ENCODE measurements at places on chromosomes 7 and 10.
A peak's percentile ranks its signal among the peaks of the same experiment; 100 is the strongest.

DNA sequence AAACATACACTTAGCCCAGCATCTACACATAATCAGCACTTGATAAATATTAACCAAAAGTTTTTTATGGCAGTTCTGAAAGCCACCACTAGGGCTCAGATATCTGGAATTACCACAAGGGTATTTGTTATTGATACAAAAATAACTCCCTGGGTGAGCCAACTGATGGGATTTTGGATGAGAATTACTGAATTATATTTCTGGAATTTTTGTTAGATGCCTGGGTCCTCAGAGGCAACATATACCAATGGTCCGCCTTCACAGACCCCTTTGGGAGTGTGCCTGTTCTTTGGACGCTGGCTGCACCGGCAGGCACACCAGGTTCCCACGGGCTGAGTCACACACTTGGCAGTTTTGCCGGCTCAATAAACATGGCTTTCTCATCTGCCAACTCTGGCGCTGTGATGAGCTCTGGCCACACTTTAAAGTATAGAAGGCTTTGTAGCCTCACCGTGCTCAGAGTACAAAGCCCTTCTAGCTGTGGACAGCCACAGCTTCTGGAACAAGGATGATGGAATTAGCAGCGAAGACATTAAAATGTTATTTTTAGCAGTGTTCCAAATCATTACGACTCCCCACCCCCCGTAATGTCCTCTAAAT lies 24.5 kb upstream of the EEPD1 start:
- DNase-seq = no peak
- H3K27me3 ChIP-seq = no peaks in the 10 kb centered on the region
- no peak overlapping the region for H3K4me3 ChIP-seq
- no peaks in the 10 kb centered on the region for H3K4me1 ChIP-seq
- H3K27ac ChIP-seq = no peak overlapping the region

DNA sequence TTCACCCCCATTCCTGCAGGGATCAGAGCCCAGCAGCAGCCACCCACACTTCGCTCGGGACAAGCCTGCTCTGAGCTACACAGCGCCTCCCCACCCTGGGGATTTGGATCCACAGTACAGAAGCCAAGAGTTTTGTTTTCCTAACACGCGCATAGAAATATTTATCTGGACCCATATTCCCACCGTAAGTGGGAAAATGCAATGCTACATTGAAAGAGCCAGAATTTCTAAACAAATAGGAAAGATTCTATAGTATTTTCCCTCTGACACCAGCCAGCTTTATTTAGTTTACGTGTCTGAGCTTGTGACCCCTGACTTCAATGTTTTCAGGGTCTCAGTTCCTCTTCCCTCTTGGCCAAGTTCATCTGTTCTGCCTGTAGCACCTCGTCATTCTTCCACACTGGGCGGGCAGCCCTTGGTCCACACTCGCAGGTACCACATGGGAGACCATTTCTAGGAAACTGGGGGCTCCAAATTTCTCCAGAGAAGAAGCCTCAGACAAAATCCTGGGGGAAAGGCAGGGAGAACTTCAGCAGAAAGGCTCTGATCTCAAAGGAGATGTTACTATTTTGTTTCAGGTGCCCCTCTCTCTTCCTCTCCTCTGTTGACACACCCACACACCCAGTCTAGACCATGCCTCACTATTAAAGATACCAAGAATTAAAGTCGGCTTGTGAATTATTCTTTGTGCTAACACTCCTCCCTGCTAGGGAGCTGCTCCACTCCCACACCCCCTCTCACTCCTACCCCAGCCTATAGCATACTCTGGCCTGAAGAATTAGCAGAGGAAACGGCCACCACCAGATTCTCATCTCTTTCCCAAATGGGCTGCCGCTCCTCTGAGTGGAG lies 116.0 kb upstream of the PCGF5 start:
- H3K27ac ChIP-seq = no peak overlapping the region
- H3K36me3 ChIP-seq = no peaks in the 10 kb centered on the region
- no peaks in the 10 kb centered on the region for H3K27me3 ChIP-seq
- H3K4me3 ChIP-seq = no peak overlapping the region

GRCh38 chr7:37705976-37706375 lies 22.4 kb downstream of the GPR141 start:
- no peaks in the 10 kb centered on the region for H3K27me3 ChIP-seq
- no peak overlapping the region for H3K4me3 ChIP-seq
- no peaks in the 10 kb centered on the region for H3K4me1 ChIP-seq
- no peaks in the 10 kb centered on the region for H3K36me3 ChIP-seq
- DNase-seq = no peak

- H3K27me3 ChIP-seq = no peaks in the 10 kb centered on the region
- H3K27ac ChIP-seq = peak overlapping the region; percentile 88
- no peak for DNase-seq
- peak overlapping the region; percentile 80 for H3K4me3 ChIP-seq
- peaks cover 2% of the 10 kb centered on the region for H3K36me3 ChIP-seq
These were observed 3.4 kb downstream of the TNRC18 start for GRCh38 chr7:5420067-5420880.

GRCh38 chr10:103564776-103565520 lies 71.4 kb downstream of the NEURL1 start:
- no peak for DNase-seq
- no peaks in the 10 kb centered on the region for H3K36me3 ChIP-seq
- no peak overlapping the region for H3K4me3 ChIP-seq
- peak overlapping the region; percentile 16 for H3K27ac ChIP-seq
- no peaks in the 10 kb centered on the region for H3K27me3 ChIP-seq

GRCh38 chr7:27774717-27775328 lies 34.9 kb downstream of the TAX1BP1 start:
- H3K4me3 ChIP-seq = no peak overlapping the region
- H3K36me3 ChIP-seq = no peaks in the 10 kb centered on the region
- no peaks in the 10 kb centered on the region for H3K27me3 ChIP-seq

- DNase-seq = no peak
- no peaks in the 10 kb centered on the region for H3K36me3 ChIP-seq
- peak overlapping the region; percentile 83 for H3K27ac ChIP-seq
- H3K4me3 ChIP-seq = peak overlapping the region; percentile 65
These were observed 650 bp upstream of the ZFAND2A start for GRCh38 chr7:1160670-1161021.

- no peak overlapping the region for H3K27ac ChIP-seq
- H3K4me3 ChIP-seq = no peak overlapping the region
- no peaks in the 10 kb centered on the region for H3K27me3 ChIP-seq
- no peaks in the 10 kb centered on the region for H3K4me1 ChIP-seq
- no peak for DNase-seq
These were observed 113.4 kb upstream of the CDK6 start for GRCh38 chr7:92949748-92950147.

GRCh38 chr10:29642990-29643389 lies 8.2 kb upstream of the SVIL start:
- no peak overlapping the region for H3K4me3 ChIP-seq
- no peaks in the 10 kb centered on the region for H3K27me3 ChIP-seq
- peaks cover 2% of the 10 kb centered on the region for H3K4me1 ChIP-seq
- H3K27ac ChIP-seq = no peak overlapping the region
- DNase-seq = no peak
- no peaks in the 10 kb centered on the region for H3K36me3 ChIP-seq

DNA sequence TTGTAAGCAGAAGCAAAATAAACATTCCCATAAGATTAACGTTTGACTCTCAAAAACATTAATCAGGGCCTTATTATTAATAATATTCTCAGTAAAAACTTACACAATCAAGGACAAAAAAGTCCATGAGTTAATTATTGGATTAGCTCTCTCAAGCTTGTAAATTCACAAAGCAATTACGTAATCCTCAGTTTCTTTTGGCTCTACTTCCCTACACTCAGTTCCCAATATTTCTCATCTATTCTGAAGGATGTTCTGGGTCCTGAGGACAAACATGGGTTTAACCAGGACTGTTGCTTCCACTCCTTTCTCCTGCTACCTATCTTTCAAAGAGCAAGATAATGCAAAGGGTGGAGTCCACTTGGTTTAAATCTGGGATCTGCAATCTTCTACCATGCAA lies 15.1 kb downstream of the FBXL13 start:
- H3K27me3 ChIP-seq = no peaks in the 10 kb centered on the region
- H3K4me3 ChIP-seq = no peak overlapping the region
- H3K36me3 ChIP-seq = no peaks in the 10 kb centered on the region

DNA sequence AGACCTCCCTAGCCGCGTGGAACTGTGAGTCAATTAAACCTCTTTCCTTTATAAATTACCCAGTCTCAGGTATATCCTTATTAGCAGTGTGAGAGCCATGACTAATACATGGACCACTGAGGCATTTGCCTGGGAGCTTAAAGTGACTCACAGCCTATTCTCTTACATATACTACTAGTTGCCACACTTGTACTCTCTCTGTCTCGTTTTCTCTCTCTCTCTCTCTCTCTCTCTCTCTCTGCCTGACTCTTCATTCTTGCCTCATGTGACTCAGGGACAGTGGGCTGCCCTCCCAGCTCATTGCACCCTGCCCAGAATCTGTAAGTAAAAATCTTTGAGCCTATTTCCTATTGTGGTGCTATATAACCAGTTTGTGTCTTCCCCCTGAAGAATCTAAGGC lies 238.5 kb upstream of the MAGI2 start:
- H3K4me3 ChIP-seq = no peak overlapping the region
- no peaks in the 10 kb centered on the region for H3K27me3 ChIP-seq
- H3K4me1 ChIP-seq = peaks cover 13% of the 10 kb centered on the region
- no peaks in the 10 kb centered on the region for H3K36me3 ChIP-seq
- DNase-seq = no peak
- H3K27ac ChIP-seq = no peak overlapping the region

GRCh38 chr10:117928741-117929140 lies 118.0 kb downstream of the RAB11FIP2 start:
- no peak overlapping the region for H3K27ac ChIP-seq
- H3K27me3 ChIP-seq = no peaks in the 10 kb centered on the region
- H3K4me1 ChIP-seq = no peaks in the 10 kb centered on the region

- H3K36me3 ChIP-seq = no peaks in the 10 kb centered on the region
These were observed 372.8 kb upstream of the CELF2 start for GRCh38 chr10:10644676-10645385.

DNA sequence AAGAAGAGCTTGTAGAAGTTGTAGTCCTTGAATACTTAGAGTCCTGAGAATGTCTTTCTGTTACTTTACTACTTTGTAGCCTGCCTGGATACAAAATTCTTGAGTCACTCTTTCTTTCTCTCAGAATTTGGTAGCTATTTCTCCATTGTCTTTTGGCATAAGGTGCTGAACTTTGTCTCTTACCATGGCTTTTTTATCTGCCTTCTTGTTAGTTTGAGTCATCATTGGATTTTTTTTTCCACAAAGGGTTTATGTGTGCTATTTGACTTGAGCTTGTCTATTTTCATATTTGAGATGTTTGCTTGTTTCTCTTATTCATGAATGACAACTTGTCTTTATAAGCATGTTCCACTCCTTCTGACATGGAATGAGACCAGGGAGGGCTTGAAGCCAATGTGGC lies 74.5 kb upstream of the EXOC6 start:
- no peak overlapping the region for H3K27ac ChIP-seq
- no peaks in the 10 kb centered on the region for H3K4me1 ChIP-seq
- H3K36me3 ChIP-seq = no peaks in the 10 kb centered on the region
- no peak for DNase-seq

- no peak overlapping the region for H3K27ac ChIP-seq
- H3K36me3 ChIP-seq = no peaks in the 10 kb centered on the region
- no peak for DNase-seq
- no peak overlapping the region for H3K4me3 ChIP-seq
These were observed 56.9 kb downstream of the ADK start for GRCh38 chr10:74207691-74208480.

DNA sequence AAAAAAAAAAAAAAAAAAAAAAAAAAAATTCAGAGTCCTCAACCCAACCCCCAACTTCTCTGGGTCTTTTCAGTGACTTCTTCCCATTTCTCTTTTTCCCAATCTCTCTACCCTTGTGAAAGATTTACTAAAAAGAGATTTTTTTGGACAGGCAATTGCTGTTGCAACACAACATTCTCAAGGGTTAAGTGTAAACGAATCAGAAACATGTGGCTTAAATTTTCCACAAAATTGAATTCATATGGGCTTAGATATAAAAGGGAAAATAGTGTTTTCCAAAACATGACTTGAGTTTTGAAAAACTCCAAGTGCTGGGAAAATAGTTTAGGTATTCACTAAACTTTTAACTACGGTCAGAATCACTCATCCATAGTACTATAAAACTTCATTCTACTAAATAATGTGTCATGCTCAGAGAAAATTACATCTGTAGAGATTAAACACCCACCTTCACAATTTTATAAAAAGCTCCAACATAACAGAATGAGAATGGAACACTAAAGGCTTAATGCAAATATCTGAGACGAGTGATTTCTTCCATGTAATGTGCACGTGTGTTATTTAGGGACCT lies 643.1 kb downstream of the PARD3 start:
- H3K27ac ChIP-seq = no peak overlapping the region
- H3K4me1 ChIP-seq = no peaks in the 10 kb centered on the region
- no peak overlapping the region for H3K4me3 ChIP-seq
- DNase-seq = no peak
- H3K36me3 ChIP-seq = no peaks in the 10 kb centered on the region

- no peak overlapping the region for H3K27ac ChIP-seq
- no peak overlapping the region for H3K4me3 ChIP-seq
- H3K4me1 ChIP-seq = peaks cover 16% of the 10 kb centered on the region
- H3K36me3 ChIP-seq = no peaks in the 10 kb centered on the region
- no peak for DNase-seq
These were observed 129.1 kb downstream of the SEPTIN14 start for GRCh38 chr7:55733241-55734140.

DNA sequence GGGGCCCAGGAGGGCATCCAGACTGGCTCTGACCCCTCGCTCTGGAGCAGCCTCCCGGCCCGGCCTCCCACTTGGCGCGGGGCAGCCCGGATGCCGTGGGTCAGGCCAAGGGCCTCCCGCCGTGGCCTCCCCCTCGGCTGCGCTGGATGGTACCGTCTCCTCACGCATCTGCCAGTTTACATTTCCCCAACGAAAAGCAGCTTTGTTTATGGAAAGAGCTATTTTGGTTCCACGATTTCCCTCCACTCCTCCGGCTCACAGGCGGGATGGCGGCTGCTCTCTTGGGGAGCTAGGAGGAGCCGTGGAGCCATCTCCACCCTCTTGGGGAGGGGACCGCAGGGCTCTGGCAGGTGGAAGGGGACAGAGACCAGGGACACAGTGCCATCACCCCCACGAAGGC lies 93.2 kb upstream of the MYL10 start:
- no peaks in the 10 kb centered on the region for H3K36me3 ChIP-seq
- H3K27ac ChIP-seq = no peak overlapping the region

- H3K27ac ChIP-seq = no peak overlapping the region
- H3K27me3 ChIP-seq = no peaks in the 10 kb centered on the region
- no peak overlapping the region for H3K4me3 ChIP-seq
- DNase-seq = no peak
- no peaks in the 10 kb centered on the region for H3K36me3 ChIP-seq
- H3K4me1 ChIP-seq = peaks cover 25% of the 10 kb centered on the region
These were observed 60.9 kb downstream of the COBL start for GRCh38 chr7:51255536-51256208.

DNA sequence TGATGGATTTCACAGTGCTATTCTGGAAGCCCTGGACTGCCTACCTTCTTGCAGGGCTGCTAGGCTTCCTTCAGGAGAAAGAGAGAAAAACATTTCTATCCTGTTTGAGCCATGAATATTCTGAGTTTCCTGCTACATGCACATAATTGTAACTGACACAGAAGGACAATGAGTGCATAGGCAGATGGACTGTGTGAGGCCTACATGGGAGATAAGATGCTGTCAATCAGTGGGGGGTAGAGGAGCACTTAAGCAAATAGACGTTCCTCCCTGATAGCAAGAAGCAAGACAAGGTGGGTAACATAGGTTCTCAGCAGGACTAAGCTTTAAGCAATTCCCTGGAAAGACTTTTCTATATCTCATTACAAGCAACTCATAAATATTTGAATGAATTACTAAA lies 11.6 kb downstream of the ALDH18A1 start:
- H3K27me3 ChIP-seq = no peaks in the 10 kb centered on the region
- DNase-seq = no peak
- no peak overlapping the region for H3K27ac ChIP-seq
- H3K36me3 ChIP-seq = peaks cover 9% of the 10 kb centered on the region
- no peak overlapping the region for H3K4me3 ChIP-seq
- H3K4me1 ChIP-seq = peaks cover 18% of the 10 kb centered on the region
